Pancreas (tissue), 10 donors: ENCODE measurements at places on chromosomes 12 and 14.

DNA sequence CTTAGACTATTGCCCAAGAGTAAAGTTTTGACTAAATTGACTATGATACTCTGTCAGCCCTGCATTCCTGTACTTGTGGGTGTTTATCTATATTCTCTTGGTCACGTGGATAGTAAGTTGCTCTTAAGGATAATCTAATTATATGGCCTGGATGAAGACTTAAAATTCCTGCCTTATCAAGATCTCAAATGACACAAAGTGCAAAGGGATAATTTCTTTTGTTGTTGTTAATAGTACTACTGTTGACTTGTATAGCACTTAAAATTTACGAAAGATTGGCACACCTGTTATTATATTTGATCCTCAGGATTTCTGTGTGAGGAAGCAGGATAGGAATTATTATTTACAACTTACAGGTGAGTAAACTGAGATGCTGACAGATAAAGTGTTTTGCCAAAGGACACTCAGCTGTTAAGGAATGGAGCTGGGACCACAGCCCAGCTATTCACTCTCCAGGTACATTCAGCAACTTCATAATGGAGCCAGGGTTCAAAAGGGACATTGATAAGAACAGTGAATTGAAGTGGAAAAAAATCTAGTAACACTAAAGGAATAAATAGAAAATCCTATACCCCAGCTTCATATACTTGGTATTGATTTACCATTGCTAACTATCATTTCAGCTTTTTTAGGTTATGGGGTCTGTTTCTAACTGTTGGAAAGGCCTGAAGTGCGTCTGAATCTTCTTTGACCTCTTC lies 53.4 kb upstream of the EVL start:
- H3K4me3 ChIP-seq, result no peak overlapping the region
- DNase-seq, result no peak
- H3K4me1 ChIP-seq, result peaks cover 9% of the 10 kb centered on the region
- no peaks in the 10 kb centered on the region for H3K27me3 ChIP-seq

DNA sequence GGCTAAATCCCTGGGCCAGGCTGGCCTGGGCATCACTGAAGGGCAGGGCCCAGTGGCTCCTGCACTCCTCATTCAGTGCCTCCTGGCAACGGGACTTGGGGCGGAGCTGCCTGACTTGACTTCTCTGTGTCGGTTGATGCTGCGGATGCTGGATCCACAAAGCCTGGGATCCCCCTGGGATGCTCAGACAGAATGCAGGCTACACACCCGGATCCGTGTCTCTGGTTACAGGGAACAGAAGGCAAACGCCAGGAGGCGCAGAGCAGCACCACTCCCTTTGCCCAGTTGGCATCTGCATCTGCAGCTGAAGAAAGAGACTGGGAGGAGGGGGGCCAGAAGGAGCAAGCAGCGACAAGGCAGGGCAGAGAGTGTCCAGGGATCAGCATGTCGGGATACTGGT lies 154.5 kb upstream of the FKBP4 start:
- H3K4me1 ChIP-seq, result no peaks in the 10 kb centered on the region
- no peaks in the 10 kb centered on the region for H3K27me3 ChIP-seq
- H3K4me3 ChIP-seq, result no peak overlapping the region
- no peak for DNase-seq
- no peak overlapping the region for H3K27ac ChIP-seq

DNA sequence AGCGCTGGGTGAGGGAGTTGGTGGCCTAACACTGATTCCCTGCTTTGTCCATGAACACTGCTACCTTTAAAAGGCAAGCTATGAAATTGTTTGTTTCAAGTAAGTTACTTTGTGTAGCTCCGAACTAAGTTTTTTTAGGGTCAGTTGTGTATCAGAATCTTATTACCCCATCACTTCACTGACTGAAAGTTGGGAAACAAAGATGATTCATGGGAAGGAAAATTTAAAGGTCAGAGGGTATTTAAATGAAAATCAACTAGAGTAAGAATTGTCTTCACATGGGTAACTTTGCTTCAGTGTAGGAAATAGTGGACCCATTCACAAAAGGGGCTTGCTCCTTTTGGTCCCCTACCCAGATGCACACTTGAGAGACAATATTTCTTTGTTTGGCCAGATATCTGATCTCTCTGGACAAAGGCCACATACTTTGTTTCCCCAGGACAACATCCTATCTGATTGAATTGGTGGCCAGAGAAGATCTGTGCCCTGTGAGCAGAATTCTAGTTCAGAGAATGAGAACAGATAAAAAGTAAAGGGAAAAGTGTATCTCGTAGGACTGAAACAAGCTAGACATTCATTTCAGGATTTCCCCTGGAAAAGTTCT lies 53.5 kb downstream of the RAB35 start:
- DNase-seq, result no peak
- no peaks in the 10 kb centered on the region for H3K36me3 ChIP-seq
- no peaks in the 10 kb centered on the region for H3K27me3 ChIP-seq
- no peak overlapping the region for H3K27ac ChIP-seq
- no peaks in the 10 kb centered on the region for H3K4me1 ChIP-seq

DNA sequence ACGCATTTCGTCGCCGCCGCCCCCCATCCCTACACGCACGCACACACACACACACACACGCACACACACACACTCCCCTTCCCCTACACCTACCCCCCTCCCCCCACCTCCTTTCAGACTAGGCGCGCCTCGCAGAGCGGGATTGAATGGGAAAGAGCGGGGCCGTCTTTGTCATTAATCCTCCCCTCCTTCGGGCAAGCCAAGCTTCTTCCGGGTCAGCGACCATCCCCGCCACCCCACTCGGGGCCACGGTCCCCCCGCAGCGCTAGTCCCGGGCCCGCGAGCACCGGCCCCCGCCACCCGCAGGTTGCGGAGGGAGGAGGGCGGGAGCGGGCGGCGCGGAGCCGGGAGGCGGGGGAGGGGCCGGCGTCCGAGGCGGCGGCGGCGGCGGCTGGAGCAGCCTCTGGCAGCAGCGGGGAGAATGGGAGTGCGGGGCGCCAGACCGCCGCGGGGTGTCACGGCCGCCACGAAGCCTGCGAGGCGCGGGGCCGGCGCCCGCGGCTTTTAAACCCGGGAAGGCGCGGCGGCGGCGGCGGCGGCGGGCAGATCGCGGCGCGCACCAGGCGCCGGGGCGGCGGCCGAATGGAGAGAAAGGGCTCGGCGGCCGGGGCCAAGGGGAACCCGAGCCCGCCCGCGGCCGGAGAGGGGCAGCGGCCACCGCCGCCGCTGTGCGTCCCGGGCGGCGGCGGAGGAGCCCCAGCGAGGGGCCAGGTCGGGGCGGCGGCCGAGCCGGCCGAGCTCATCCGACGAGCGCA lies at the start of gene TTC9:
Gene TTC9 (plus strand): TSS at position 369 of the 755 bp plus-strand sequence. CDS start 214 bp downstream, at position 583.
- DNase-seq, result peak; percentile 57
- H3K4me1 ChIP-seq, result no peaks in the 10 kb centered on the region
- H3K4me3 ChIP-seq, result peak within 1 kb of the TSS; percentile 61
- H3K27ac ChIP-seq, result no peak within 1 kb of the TSS
- no peaks in the 10 kb centered on the region for H3K36me3 ChIP-seq
- H3K27me3 ChIP-seq, result no peaks in the 10 kb centered on the region

DNA sequence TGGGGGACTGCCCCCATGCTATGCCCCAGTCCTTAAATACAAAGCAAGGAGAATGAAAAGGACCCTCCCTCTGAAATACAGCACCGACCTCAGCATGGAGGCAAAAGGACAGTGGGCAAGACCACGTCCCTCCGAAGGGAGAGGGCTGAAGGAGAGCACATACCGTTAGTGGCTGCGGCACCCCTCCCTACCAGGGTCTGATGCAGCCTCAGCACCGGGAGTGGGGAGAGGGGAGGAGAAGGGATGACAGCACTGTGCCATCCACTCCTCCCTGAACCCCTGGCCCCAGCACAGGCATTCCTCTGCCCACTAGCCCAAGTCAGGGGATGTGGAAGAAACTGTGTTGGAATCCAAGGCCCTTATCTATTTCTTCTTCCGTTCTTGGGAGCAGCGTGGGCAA lies 3.6 kb upstream of the ACRBP start:
- no peaks in the 10 kb centered on the region for H3K27me3 ChIP-seq
- H3K4me3 ChIP-seq, result no peak overlapping the region
- no peaks in the 10 kb centered on the region for H3K4me1 ChIP-seq
- H3K36me3 ChIP-seq, result peaks cover 16% of the 10 kb centered on the region

DNA sequence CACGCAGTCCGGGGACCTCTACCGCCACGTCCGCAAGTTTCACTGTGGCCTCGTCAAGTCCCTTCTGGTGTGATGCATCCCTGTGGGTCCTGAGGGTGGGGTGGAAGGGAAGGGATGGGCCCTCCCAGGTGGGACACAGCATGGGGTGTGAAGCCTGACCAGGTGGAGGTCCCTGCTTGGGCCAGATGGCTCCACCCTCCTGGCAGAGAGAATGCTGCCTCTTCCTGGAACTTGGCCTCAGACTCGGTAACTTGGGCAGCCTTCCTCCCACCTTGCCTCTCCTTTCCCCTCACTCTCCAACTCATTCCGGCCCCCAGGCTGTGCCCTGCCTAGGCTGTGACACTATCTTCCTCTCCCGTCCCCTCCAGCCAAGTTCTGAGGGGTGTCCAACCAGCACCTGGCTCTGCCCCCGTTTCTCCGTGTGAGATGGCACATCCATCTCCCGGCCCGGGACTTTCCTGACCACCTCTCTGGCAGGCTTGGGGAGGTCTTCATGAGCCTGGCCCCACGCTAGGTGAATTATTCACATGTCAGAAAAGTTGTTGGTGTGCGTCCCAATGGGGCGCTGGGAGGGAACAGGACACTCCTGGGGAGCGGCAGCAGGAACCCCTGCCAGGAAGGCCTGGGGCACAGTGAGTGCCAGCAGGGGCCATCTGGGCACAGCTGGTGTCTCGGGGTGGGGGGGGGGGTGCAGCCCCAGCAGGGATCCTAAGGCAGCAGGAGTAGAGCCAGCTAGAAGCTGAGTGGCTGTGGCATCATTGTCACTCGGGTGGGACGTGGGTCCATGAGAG lies 1.7 kb downstream of the ZBTB42 start:
- no peak for DNase-seq
- H3K27ac ChIP-seq, result no peak overlapping the region
- H3K4me3 ChIP-seq, result no peak overlapping the region

- H3K27me3 ChIP-seq, result no peaks in the 10 kb centered on the region
- DNase-seq, result no peak
These were observed 15.5 kb upstream of the TMEM233 start for GRCh38 chr12:119578112-119578511.

DNA sequence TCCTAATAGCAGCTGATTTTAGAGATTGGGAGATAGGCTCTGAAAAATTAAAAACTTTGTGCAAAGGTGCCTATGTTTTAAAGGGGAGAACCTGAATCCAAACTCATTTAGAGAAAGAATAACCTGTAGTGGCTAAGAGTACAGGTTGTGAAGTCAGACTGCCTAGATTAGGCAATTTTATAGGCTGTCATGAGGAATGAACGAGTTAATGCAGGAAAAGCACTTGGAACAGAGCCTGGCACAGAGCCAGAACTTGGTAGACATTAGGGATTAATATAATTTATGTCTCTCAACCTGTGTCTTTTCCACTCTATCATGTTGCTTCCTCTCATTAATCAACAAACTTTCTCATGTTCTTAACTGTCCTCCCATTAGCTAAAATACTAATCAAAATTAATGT lies 98.1 kb downstream of the WIF1 start:
- no peak overlapping the region for H3K27ac ChIP-seq
- H3K4me3 ChIP-seq, result no peak overlapping the region
- H3K36me3 ChIP-seq, result no peaks in the 10 kb centered on the region
- H3K4me1 ChIP-seq, result no peaks in the 10 kb centered on the region
- no peaks in the 10 kb centered on the region for H3K27me3 ChIP-seq
- no peak for DNase-seq

DNA sequence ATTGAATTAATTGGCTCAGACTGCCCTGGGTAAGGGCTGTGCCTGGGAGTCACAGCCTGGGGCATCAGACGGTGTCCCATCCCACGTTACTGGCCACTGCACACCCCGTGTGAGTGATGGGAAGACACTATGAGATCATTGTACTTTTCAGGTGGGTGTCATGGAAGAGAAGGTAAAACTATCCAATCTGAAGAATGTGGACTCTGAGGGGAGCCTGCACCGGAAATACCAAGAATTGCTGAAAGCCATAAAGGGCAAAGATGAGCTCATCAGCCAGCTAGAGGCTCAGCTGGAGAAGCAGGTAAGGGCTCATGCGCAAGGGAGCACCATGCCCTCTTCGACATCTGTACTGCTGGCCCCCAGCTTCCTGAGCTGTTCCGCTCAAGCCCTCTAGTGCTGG lies 24.0 kb downstream of the PLEKHH1 start:
- no peak overlapping the region for H3K27ac ChIP-seq
- H3K4me1 ChIP-seq, result no peaks in the 10 kb centered on the region
- H3K27me3 ChIP-seq, result no peaks in the 10 kb centered on the region
- no peak for DNase-seq

DNA sequence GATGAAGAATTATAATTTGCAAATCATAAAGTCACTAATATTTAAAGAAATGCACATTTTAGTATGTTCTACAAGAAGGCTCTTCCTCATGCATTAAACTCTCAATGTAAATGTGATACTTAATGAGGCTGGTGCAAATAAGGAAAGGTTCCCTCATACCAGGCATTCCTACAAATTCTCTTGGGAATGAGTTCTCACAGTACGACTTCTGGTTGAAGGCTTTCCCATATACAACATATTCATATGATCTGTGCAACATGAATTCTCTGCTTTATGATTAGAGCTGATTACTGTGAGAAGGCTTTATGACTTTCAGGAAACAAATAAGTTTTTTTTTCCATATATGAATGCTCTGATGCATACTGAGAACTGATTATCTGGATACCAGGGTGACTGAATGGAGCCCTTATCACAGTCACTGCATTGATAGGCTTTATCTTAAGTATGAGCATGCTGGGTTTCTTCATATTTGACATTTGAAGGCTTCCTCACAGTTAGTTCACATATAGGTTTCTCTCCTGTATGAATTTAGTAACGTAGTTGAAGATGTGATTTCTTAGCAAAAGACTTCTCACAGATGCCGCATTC lies 293.9 kb downstream of the RAD51B start:
- H3K4me3 ChIP-seq, result no peak overlapping the region
- H3K27me3 ChIP-seq, result no peaks in the 10 kb centered on the region
- no peak for DNase-seq
- no peak overlapping the region for H3K27ac ChIP-seq
- H3K4me1 ChIP-seq, result no peaks in the 10 kb centered on the region

GRCh38 chr14:51357250-51357649 lies 117.2 kb downstream of the TMX1 start:
- no peak overlapping the region for H3K4me3 ChIP-seq
- H3K27me3 ChIP-seq, result no peaks in the 10 kb centered on the region
- no peak for DNase-seq
- H3K36me3 ChIP-seq, result no peaks in the 10 kb centered on the region
